Fibroblast of skin of left biceps (primary cell): ENCODE measurements at places on chromosomes 11 and 22.

DNA sequence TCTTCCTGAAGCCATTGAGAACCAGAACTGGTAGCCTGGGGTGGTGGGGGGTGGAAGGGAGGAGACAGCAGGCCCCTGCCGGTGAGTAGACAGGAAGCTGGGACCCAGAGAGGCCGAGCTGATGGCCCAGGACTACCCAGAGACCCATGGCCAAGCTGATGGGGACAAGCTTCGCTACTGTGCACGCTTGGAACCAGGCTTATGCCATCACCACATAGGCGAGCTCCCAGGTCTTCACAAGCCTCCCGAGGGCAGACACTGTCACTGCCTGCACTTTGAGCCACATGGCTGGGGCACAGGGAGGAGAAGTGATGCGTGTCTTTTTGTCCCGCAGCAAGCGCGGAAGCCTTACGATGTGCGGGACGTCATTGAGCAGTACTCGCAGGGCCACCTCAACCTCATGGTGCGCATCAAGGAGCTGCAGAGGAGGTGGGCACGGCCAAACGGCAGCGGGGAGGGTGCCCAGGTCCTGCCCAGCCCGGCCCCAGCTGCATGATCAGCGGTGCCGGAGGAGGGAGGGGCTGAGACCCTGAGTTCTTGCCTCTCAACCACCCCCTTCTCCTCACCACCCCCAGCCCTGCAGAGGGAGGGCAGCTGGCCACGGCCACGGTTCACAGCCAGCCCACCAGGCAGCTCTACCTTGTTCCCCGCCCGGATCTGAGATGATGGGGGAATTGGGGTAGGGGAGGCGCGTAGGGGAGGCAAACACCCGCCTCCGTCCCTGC is 76.0 kb upstream of the KCNQ1OT1 start:
- DNase-seq: no peak

GRCh38 chr22:37030560-37031281 is 11.2 kb downstream of the MPST start:
- no peak for DNase-seq

- no peak for DNase-seq
Observed at GRCh38 chr11:79783833-79784232, 343.0 kb upstream of the TENM4 start.

DNA sequence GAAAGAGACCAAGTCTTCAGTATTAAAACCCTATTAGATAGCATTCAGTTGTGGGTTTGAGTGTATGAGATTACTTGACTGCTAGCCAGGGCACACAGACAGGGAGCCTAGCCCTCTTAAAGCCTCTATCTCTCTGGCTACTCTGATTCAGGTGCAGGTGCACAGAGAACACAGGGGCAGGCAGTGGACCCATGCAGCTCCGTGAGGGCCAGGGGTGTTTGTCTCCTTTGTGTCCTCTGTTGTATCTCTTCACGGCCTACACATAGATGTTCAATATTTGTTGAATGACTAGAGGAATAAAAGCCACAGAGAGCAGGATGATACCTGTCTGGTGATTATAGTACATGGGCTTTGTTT is 21.5 kb upstream of the AIFM3 start:
- DNase-seq: no peak

DNA sequence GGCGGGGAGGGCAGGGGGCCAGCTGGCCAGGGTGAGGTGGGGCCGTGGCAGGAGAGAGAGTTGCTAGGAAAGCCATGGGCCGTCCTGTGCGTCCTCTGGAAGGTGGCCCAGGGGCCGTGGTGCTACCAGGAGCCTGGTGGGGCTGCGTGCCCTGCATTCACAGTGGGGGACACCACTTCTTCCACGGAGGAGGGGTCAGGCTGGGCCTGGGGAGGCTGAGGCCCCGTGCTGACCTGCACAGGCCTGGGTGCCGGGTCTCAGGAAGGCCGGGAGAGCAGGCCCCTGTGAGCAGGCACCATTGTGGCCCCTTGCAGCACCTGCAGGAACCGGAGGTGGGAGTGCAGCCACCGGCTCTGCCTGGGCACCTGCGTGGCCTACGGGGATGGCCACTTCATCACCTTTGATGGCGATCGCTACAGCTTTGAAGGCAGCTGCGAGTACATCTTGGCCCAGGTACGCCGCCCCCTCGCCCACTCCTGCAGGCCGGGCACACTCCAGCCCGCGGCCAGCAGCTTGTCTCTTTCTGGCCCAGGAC is 12.0 kb downstream of the MUC5B start:
- no peak for DNase-seq

DNA sequence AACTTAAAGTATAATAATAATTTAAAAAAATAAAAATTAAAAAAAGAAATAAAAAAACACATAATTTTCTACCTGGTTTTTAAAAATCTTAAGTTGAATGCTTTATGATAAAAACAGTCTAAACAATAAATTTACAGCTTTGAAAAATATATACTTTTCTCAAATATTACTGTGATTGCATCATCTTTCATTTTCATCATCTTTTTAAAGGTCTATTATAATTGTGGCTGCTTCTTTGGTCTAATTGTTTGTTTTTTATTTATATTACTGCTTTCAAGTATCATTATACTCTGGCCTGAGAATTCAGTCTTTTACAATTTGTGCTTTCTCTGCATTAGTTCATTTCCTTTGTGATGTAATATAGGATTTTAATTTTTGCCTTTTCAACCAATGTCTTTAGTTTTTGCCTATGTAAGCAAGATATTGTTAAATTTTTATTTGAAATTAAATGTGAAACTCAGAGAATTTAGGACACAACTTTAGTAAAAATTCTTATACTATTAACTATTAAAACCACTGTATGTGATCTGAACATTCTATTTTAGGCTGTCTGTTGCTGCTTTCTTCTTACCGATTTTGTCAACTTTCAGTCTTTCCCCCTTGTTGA is 7.3 kb downstream of the CYP2R1 start:
- DNase-seq: no peak

DNA sequence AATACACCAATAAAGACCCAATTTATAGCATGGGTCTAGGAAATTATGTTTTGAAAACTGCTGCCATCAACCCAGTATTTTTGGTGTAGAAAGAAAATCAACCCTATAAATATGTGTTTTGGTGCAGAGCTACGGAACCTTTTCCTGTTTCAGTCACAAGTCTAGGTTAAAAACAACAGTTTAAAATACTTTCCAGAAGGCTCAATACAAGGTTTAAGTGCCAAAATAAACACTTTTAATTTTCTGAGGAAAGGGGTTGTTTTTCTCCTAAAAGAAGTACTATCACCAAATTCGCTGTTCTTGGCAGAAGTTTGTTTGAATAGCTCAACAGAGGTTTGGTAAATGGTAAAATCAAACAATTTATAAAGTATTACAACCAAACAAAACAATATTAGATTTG is 201.3 kb downstream of the TMEM135 start:
- no peak for DNase-seq

DNA sequence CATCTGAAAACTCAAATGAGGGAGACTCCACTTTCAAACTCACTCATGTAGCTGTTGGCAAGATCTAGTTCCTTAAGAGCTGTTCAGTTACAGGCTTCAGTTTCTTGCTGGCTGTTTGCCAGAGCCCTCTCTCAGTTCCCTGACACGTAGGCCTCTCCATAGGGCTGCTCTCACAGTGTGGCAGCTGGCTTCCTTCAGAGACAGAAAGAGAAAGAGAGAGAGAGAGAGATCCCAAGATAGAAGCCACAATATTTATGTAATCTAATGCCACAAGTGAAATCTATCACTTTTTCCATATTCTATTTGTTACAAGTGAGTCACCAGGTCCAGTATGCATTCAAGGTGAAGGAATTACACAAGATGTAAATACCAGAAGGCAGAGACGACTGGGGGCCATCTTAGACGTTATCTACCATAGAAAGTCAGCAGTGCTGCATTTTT is 168.8 kb downstream of the RCN1 start:
- DNase-seq: peak; percentile 45

- no peak for DNase-seq
Observed at GRCh38 chr11:63877658-63878241, 38.8 kb downstream of the MARK2 start.
